ENCODE measurements at places on chromosomes 1 and 21. TPM values are rescaled to one million over a fixed set of nuclear protein-coding genes. Genes with fewer than 3 reads are reported as not detected.

SPRR5 gene
- total RNA-seq = not detected

RNF186 gene
- total RNA-seq = 0.14 TPM

CATSPERE gene
- total RNA-seq = 0.76 TPM

SMCP gene
- total RNA-seq = not detected

FAM72D gene
- total RNA-seq = 4.3 TPM

OVAAL gene
- total RNA-seq = 0.05 TPM

PLD5 gene
- 0.66 TPM for total RNA-seq

EPHA2 gene
- 1.4 TPM for total RNA-seq

ADGRB2 gene
- 6.0 TPM for total RNA-seq

C1QTNF12 gene
- total RNA-seq = 2.1 TPM

RASSF5 gene
- 73.4 TPM for total RNA-seq

TCHHL1 gene
- total RNA-seq = 0.05 TPM

CA6 gene
- 1.5 TPM for total RNA-seq

TCEA3 gene
- total RNA-seq = 3.0 TPM

AMPD1 gene
- total RNA-seq = 0.05 TPM

DEPDC1 gene
- total RNA-seq = 15.5 TPM

SDC3 gene
- 3.8 TPM for total RNA-seq

SELE gene
- total RNA-seq = 2.8 TPM

TMPRSS15 gene
- under 0.01 TPM for total RNA-seq

ACTL8 gene
- total RNA-seq = 0.28 TPM

AIRE gene
- 11.9 TPM for total RNA-seq

POLR3C gene
- total RNA-seq = 26.7 TPM

S100A12 gene
- total RNA-seq = 35.8 TPM

SAMSN1 gene
- 42.9 TPM for total RNA-seq

C1orf52 gene
- total RNA-seq = 22.5 TPM

RAB3B gene
- 0.24 TPM for total RNA-seq

WRAP73 gene
- total RNA-seq = 19.7 TPM

NBPF11 gene
- total RNA-seq = 5.9 TPM

FMO4 gene
- total RNA-seq = 2.5 TPM
